ENCODE measurements at places on chromosomes 2 and 18.

- DNase-seq = no peak
Observed at GRCh38 chr18:9823805-9824473, 61.8 kb upstream of the TXNDC2 start.

- no peak for DNase-seq
Observed at GRCh38 chr2:227428731-227429285, 41.1 kb upstream of the SCYGR1 start.

GRCh38 chr2:240962300-240963064 is 35.9 kb upstream of the SNED1 start:
- DNase-seq = peak; percentile 37

DNA sequence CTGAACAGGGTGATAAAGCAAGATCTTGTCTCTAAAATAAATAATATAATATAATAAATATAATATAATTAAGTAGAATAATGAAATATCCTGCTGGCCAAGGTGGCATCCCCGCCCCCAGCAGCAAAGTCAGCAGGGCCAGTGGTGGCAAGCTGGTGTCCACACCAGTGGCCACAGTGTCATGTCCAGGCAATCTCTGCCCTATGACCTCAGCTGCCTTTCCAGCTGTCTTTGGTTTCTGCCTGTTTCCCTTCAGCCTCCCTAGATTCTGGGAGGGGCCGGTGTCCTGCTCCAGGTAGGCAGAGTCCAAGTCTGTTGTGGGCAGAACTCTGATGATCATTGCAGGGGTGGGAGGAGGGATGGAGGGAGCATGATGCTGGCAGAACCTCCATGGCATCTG is 16.2 kb upstream of the STEAP3 start:
- DNase-seq = no peak

GRCh38 chr2:235951982-235952381 is 216.2 kb downstream of the GBX2 start:
- no peak for DNase-seq

DNA sequence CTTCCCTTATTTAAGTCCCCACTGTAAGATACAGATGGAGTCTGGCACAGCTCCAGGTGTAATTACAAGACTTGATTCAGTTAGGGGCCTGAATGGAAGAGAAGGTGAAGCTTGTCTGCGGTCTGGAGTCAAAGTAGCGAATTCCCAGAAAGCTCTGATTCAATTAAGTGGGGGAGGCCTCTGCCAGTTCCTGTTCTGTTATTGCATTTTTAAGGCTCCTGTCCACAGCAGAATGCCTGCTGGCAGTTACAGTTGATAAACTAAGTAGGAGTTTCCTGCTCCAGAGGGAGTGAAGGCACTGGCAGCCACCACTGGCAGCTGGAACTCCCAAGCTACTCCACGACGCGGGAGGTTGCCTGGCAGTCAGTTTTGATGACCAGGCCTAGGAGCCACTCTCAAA is 181.1 kb downstream of the SOCS6 start:
- no peak for DNase-seq

DNA sequence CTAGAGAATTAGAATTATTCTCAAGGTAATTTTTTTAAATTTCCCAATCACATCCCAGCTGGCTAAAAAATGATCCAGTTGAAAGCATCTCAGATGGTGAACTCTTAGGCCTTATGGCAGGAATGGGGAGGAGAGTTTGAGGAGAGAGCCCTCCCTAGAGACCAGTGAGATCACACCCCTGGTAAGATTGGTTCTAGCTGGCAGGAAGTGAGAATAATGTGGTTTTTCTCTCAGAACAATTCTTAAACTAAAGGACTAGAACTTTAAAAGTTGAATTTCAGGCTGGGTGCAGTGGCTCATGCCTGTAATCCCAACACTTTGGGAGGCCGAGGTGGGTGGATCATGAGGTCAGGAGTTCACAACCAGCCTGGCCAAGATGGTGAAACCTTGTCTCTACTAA is 120.2 kb downstream of the MYO3B start:
- DNase-seq = no peak

DNA sequence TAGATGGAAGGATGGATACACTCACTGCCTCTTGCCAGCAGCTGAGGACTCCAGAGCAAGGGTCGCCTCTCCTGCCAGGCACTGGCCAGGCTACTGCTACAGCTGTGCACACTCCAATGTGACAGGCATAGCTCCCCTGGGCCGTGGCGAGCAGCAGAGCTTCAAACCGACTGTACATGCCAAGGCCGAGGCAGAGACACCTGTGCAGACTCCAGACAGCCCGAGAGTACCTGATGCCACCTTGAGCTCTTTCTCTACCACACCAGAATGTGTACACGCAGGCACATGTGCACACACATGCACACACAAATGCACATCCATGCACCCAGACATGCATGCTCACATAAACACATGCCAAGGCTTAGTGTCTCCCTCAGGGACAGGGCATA is 508.3 kb upstream of the MYT1L start:
- DNase-seq = no peak

- no peak for DNase-seq
Observed at GRCh38 chr2:28252311-28252710, 140.3 kb upstream of the FOSL2 start.

- no peak for DNase-seq
Observed at GRCh38 chr2:153005071-153005730, 286.8 kb downstream of the ARL6IP6 start.

GRCh38 chr18:32010124-32010721 is 8.4 kb upstream of the RNF125 start:
- DNase-seq = no peak

Measured in ELF-1 (cell line).